ENCODE measurements at places on chromosomes 1 and 21.

DNA sequence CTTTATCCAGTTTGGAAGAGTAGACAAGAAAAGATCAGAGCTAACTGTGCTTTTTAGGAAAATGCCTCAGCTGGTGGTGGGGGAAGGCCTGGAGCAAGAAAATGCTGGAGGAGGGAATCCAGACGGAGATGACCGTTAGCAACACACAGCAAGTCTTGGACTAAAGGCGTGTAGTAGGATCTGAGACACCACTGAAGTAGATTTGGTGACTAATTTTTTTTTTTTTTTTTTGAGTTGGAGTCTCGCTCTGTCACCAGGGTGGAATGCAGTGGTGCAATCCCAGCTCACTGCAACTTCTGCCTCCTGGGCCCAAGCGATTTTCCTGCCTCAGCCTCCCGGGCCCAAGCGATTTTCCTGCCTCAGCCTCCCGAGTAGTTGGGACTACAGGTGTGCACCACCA is 41.2 kb downstream of the LPAR3 start:
- no peak for DNase-seq

GRCh38 chr1:220776720-220777326 is 9.9 kb upstream of the MTARC1 start:
- DNase-seq = peak; percentile 86

DNA sequence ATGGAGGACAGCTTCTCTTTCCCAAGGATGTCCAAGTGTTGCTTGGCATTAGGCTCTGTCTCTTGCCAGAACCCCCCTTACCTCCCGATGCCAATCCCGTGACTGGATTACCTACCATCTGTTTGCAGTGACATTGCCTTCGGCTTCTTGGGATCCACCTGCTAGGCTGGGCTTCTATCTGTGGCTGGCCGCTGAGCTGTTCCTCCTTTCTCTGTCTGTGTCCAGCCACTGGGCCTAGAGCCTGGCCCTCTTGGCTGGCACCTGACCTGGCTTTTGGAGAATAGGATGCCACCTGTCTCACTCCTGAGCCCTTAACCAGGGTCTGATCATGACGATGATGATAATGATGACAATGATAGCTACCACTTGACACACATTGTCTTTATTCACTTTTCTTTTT is 41.6 kb upstream of the STUM start:
- DNase-seq = no peak

- DNase-seq = no peak
Observed at GRCh38 chr1:204413170-204413535, 1.5 kb upstream of the PPP1R15B start.

GRCh38 chr21:26952374-26953066 is 14.4 kb downstream of the ADAMTS5 start:
- DNase-seq = no peak

Data from HEK293T (cell line).